ENCODE measurements at places on chromosomes 5 and 9.

GRCh38 chr9:11872471-11872870 lies 820.7 kb upstream of the TYRP1 start:
- no peak for DNase-seq

DNA sequence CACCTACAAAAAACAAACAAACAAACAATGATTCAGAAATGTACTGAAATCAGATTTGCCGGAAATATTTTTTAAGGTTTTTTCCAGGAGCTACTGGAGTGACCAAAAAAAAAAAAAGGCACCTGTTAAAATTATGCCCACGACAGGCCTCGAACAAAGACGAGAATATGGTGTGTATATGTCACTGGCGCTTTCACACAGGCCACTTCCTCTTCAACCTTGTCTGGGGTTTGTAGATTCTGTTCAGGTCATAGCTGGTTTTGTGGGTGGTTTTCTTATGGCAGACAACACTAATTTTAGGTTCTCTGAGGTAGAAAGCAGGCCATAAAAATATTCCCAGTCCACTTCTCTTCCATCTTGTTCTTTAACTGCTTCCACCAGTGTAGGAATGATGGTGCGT lies 7.0 kb downstream of the NDUFB6 start:
- DNase-seq: no peak

DNA sequence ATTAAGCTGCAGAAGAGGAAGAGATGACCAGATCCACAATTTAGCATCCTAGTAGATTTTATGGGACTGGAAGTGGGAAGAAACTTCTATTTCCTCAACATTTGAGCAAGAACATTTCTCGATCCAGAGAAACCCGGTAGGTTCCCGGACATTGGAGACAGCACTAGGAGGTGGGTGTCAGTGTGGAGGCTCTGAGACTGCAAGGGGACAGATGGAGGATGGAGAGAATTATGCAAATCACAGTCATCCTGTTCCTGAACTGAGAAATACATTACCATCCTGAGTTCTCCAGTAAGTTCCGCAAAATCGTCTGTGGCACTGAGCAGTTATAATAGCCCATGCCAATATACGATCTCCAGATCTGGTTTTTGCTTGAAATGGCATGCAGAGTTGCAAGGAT lies 25.6 kb downstream of the GLDC start:
- no peak for DNase-seq

DNA sequence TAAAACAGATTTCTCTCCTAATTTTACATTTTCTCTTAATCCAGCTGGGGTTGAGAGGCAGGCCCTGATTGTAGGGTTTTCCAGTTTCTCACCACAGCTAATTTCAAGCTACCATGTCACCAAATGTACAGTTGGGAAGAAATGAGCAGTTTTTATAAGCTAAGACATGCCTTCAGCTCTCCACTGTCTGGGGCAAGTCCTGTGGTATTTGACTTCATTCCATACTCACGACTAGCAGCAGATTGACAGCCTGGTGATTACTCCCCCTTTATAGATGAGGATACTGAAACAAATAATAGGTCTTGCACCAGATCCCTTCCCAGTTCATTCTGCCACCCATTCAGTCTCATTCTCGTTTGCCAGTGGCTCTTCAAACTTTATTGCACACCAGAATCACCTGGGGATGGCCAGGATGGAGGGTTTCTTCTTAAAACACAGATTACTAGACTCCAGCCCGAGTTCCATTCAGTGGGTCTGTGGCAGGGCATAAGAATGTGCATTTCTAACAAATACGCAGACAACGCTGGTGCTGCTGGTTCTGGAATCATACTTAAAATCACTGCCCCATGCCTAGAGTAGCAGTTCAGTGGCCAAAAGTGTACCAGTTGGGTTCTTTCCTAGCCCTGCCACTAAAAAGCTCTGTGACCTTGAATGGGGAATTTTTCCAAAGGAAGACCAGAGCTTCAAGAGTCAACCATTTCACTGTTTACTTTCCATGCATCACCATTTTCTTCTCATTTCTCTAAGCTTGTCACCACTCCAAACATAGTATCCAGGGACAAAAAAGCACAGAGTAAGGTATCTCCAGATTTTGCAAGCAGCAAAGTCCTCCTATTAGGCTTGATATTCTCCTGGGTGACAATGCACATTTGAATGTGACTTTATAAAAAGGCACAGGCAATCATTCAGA lies 64.3 kb downstream of the CSNK1A1 start:
- no peak for DNase-seq

GRCh38 chr5:1319436-1320256 lies 24.8 kb upstream of the TERT start:
- no peak for DNase-seq

DNA sequence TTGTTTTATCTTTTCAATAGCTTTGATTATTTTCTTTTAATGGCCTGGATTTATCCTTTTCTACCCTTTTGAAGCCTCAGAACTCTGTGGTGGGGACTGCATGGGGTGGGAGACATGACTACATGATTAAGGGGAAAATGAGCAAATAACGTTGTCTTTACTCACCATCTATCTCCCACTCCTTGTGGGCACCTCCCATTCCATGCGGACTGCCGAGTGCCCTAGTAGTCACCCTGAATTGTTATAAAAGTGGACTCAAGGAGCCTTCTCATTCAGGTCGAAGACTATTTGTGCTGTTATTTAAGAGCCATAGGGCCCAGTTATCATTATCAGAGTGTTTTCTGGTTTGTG lies 281.8 kb downstream of the MLLT3 start:
- no peak for DNase-seq

GRCh38 chr5:177312649-177313181 lies 1.0 kb upstream of the MXD3 start:
- DNase-seq: no peak

DNA sequence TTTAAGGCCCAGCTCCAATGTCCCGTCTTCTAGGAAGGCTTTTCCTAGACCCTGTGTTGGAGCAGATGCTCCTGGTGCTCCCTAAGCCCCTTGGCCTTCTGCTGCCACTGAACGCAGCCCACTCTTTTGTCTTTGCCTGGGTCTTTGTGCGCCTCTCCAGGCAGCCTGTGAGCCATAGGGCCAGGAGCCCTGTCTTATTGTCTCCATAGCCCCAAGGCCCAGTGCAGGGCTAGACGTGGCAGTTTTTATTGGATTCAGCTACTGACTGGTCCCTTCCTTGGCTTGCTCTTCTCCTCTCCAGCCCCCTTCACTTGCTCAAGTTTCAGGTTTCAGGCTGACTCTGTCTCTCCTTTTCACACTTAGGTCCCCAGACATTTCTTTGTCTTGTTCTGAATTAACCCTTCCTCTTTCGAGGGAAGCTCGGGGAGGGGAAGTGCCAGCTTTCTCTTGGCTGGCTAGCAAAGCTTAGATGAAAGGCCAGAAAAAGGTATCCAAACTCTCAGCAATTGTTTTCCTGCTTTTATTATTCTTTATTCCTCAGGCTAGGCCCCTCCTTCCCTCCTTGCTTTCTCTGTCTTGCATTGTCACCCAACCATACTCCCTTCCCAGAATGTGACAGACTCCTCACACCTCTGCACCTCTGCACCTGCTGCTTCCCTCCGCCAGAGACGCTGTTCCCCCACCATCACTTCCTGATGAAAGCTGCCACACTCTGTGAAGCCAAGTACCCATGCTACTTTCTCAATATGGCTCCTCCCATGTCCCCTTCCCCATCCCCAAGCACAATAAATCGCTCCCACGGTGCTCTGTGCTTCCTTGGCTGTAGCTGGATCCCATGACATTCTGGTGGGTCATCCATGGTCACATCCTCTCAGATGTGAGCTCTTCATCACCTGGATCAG lies 101.6 kb upstream of the CPEB4 start:
- DNase-seq: no peak

- no peak for DNase-seq
Observed at GRCh38 chr5:142904416-142904815, 134.2 kb downstream of the ARHGAP26 start.

DNA sequence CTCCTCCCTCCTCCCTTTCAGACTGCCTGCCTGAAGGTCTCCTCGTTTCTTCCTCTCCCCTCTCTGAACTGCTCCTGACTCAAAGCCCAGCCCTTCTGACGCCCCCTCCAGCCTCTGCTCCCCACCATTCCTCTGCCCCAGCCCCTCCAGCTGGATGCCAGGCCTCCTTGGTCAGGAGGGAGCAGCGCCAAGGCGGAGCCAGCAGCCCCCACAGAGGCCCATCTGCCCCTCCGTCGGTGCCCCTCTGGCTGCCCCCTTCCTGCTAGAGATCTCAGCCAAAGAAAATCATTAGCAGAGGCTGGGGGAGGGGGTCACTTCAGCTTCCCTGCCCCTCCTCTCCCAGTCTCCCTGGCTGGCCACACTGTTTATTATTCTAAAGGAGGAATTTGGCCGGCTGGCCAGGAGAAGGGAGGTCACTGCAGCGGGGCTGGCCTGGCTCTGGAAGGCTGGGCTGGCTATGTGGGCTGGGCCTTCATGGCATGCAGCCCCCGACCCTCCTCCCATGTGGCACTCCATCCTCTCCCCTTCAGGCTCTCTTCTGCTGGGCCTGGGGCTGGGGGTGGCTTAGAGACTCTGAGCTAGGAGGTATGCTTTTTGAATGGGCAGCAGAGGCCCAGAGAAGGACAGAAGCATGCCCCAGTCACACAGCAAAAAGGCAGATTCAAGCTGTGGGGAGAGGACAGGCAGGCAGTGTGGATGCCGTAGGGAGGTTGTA lies 16.9 kb downstream of the PDGFRB start:
- DNase-seq: no peak

DNA sequence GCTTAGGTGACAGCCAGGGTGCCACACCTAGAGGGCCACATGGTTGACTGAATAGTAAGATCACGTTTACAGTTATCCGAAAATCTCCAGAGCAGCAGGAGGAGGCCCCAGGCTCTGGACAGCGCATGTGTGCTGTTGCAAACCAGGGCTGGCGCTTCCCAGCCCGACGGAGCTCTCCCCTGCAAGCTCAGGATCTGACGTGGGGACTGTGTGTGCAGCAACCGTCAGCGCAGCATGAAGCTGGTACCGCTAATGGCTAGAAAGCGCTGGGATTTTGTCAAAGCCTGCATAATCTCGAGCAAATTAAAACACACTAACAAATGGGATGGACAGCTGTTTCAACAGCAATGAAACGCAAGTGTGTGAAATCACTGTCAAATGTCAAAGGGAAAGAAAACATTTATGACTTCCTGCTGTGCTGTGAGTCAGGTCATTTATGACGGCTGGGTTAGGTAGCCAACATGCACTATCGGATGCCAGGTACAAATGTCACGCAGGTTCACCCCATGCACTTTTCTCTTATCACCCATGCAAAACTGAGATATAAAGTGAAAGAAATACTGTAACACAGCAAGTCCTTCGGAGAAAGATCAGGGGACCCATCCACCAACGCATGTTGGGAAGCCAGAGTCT lies 7.5 kb downstream of the SURF4 start:
- DNase-seq: no peak

GRCh38 chr5:65946198-65946745 lies 19.9 kb downstream of the ERBIN start:
- DNase-seq: no peak

DNA sequence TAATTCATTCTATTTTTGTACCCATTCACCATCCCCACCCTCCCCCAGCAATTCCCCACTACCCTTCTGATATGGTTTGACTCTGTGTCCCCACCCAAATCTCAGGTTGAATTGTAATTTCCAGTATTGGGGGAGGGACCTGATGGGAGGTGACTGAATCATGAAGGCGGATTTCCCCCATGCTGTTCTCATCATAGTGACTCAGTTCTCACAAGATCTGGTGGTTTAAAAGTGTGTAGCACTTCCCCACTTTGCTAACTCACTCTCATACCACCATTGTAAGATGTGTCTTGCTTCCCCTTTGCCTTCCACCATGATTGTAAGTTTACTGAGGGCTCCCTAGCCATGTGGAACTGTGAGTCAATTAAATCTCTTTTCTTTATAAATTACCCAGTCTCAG lies 25.9 kb upstream of the TESK1 start:
- DNase-seq: no peak

GRCh38 chr5:107157809-107158208 lies 512.9 kb downstream of the EFNA5 start:
- no peak for DNase-seq

GRCh38 chr9:89640361-89640760 lies 35.5 kb downstream of the GADD45G start:
- no peak for DNase-seq

- no peak for DNase-seq
Observed at GRCh38 chr5:107950776-107951175, 280.0 kb upstream of the EFNA5 start.

- DNase-seq: no peak
Observed at GRCh38 chr5:158256096-158256495, 397.2 kb upstream of the CLINT1 start.

GRCh38 chr5:89878140-89879132 lies 531.1 kb downstream of the CETN3 start:
- DNase-seq: no peak

GRCh38 chr5:14267991-14268708 lies 125.0 kb downstream of the TRIO start:
- DNase-seq: no peak

DNA sequence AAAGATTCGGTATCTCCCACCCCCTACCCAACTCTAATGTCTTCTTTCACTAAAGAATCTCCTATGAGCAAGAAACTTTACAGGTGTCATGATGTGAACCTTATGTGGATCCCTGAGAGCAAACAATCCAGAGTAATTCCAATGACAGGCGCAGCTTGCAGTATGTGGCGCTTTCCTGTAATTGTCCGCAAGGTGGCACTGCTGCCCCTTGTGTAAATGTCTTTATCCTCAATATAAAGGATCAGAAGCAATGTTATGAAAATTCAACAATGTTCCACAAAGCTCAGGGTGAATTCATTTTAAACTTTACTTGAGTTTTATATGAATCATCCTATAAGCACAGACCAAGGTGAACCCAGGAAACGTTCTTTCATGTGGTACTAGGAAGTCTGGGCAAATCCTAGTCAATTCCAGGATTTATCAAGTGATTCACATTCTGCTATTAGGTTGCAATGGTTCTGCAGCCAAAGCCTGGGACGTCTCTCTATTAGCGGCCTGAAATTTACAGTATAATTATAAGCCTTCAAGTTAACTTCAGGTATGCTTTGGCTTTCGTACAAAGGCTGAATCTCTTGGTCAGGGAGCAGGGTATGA lies 113.7 kb downstream of the TRPM6 start:
- DNase-seq: peak; percentile 23

GRCh38 chr9:84812355-84812754 lies 142.8 kb downstream of the NTRK2 start:
- DNase-seq: no peak

DNA sequence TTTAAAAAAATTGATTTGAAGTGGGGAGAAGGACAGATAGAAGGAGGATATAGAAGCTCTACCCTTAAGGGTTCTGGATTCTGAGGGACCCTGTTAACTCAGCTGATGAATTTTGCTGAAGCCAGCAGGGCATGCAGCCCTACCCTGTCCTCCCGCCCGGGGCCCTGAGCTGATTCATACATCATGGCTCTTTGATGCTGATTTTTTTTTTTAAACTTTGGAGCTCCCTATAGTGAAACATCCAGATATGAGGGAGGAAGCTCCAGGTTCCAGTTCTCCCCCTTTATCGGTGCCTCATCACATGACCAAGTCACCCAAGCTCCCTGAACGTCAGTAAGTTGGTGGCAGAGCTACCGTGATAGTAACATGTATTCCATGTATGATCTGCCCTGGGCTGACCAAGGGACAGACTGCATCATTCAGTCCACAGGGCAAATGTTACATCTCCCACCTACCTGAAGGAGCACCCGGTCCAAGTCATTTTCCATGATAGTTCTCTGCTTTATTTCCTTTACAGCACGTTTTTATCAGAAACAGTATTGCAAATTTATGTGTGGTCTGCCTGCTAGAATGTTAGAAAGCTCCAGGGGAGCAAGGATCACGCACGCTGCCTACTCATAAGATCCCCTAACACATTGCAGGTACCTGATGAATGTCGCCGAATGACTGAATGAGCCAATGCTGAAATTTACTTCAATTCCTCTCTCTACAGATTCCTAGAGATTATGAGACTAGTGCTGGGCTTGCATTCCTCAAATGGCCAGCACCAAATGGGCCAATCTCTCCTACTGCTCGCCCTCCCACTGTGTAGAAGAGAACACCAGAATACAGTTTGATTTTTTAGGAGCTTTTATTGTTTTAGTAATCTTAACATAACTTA lies 25.9 kb downstream of the SPARC start:
- DNase-seq: no peak

Measured in stimulated activated CD4-positive, alpha-beta T cell treated with anti-CD3 and anti-CD28 coated beads, Interleukin-1b, Interleukin-23, amount 100 ng/mL, for 1 hour (primary cell).